Lower lobe of right lung (tissue), 2 donors: ENCODE measurements at places on chromosomes 16 and 17.
A peak's percentile ranks its signal among the peaks of the same experiment; 100 is the strongest.

GRCh38 chr16:72604375-72604774 is 432.4 kb upstream of the PMFBP1 start:
- DNase-seq = no peak

DNA sequence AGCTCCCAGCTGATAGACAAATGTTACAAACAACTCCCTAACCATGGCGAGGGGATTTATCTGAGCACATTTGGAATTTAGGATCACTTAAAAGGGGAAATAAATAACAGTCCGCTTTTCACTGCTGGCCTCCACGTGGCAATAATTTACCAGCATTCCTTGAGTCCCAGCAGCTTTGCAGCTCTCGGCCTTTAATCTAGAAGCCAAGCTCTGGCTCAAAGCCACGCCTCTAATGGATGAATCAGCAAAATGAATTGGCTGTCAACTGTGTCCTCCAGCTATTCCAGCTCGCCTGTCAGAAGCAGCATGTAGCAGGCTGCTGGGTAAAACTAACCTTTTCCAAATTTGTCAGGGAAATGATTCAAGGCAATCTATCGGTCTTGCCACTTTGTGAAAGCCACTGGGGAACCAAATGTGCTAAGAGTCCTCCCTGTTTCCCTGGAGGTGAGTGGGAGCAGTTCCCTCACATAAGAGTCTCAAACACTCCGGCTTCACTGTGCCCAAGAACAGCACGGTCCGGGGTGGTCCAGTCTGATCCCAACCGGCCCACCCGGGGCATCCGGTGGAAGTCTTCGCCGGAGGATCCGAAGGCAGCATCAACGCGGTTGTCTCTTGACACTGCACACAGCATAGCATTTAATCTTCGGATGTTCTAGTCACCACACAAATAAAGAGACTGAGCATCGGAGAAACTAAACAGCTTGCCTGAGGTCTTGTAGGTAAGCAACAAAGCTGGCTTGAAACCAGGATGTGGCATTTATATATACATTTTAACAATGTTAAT is 143.3 kb downstream of the PARN start:
- DNase-seq = peak; percentile 52

- DNase-seq = no peak
Measured at GRCh38 chr17:33459078-33459940, 166.2 kb upstream of the ASIC2 start.

- DNase-seq = peak; percentile 61
Measured at GRCh38 chr17:73430848-73431247, 119.0 kb upstream of the CDC42EP4 start.

DNA sequence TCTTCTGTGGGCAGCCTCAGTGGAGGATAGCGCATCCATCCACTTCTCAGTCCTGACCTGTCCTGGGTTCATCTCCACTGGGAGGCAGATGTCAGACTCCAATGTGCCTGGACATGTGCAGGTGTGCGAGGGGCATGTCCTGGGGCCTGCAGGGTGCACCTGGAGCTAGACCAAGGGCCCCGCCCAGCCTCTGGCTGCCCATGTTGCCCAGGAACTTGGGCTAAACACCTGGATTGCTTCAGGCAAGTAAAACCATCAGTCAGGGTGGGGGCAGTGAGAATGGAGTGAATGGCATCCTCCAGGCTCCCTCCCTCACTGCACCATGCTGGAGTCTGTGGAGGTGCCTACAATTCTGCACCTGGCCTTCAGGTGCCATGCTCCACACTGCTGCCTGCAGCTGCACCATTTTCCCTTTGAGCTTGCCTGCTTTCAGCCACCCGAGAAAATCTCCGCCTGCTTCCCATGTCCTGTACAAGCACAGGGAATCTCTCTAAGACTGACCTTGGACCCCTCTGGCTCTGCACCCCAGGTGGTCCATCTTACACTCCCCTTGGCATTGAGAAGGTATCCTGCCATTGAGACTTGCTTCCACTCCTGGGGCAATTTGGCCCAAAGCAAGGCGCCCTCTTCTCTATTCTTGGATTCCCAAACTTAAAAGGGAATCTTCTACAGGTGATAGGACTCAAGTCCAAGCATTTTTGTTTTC is 2.1 kb upstream of the MFSD6L start:
- no peak for DNase-seq

DNA sequence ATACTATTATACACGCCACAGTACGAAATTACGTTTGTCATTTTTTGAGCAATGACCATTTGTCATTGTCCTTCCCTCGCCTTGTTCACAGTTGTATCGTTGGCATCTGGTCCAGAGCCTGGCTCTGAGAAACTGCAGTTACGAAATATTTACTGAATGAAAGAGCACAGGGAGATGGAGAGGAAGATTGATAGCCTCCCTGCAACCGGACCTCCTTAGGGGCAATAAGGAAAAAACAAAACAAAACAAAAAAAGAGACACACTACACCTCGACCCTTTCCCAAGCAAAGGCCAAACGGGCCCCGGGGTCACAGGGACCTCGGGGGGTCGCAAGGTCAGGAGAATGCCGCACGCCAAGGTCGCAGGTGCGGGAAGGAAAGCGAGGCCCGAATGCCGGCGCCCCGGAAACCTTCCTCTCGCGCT is 857 bp downstream of the GOT2 start:
- DNase-seq = no peak

- peak; percentile 47 for DNase-seq
Measured at GRCh38 chr16:27748868-27749546, 199.1 kb downstream of the KATNIP start.

- peak; percentile 32 for DNase-seq
Measured at GRCh38 chr16:85401917-85402766, 211.0 kb upstream of the GSE1 start.

DNA sequence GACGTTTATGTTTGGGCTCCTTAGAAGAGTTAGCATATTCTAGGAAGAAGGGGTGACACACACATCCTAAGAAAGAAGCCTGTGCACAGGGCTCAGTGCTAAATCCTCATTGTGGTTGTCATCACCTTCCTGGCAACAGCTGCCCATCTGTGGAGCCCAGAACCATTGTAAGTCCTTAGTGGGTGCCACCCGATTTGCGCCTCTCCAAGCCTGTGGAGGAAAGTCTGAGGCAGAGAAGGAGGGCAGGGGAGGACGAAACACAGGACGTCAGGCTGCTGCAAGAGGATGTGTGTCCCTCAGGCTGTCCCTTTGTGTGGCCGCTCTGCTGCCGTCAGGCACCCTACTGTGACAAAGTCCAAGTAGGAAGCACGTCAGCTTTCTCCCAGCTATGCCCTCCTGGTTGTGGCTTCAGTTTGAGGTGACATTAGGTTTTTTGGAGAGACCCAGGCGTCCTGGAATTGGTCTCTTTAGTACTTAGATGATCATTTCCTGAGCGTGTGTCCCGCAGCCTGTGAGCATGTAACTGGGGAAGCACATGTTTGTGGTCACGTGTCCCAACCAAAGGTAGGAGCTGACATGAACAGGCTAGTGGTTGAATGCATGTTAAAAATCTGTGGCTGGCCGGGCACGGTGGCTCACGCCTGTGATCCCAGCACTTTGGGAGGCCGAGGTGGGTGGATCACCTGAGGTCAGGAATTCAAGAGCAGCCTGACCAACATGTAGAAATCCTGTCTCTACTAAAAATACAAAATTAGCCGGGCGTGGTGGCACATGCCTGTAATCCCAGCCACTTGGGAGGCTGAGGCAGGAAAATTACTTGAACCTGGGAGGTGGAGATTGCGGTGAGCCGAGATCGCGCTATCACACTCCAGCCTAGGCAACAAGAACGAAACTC is 10.7 kb downstream of the CLUAP1 start:
- DNase-seq = no peak

DNA sequence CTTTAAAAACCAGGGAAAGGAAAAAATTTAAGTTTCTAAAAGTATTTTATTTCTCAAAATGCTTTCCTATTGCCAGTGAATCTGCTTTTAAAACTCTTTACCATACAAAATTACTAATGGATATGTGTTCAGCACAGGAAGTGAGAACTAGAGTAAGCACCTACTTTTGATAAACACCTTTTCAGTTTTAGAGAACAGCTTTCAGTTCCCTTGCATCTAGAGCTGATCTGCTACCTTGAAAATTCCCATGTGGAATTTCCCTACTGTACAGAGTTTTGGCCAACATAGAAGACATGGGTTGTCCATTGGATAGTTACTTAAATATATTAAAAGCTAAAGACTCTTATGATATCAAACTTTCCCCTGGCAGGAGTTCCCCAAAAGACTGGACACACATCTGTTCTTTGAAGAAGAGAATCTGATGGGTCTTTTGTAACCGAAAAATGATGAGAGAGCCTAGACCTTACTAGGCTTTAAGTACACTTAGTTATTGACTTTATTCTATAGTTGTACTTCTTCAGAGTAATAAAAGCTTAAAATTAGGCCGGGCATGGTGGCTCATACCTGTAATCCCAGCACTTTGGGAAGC is 112.1 kb upstream of the CNTNAP4 start:
- no peak for DNase-seq

- DNase-seq = no peak
Measured at GRCh38 chr17:57565176-57565575, 179.9 kb downstream of the CCDC182 start.

GRCh38 chr16:5336941-5337340 is 239.3 kb upstream of the EEF2KMT start:
- no peak for DNase-seq

DNA sequence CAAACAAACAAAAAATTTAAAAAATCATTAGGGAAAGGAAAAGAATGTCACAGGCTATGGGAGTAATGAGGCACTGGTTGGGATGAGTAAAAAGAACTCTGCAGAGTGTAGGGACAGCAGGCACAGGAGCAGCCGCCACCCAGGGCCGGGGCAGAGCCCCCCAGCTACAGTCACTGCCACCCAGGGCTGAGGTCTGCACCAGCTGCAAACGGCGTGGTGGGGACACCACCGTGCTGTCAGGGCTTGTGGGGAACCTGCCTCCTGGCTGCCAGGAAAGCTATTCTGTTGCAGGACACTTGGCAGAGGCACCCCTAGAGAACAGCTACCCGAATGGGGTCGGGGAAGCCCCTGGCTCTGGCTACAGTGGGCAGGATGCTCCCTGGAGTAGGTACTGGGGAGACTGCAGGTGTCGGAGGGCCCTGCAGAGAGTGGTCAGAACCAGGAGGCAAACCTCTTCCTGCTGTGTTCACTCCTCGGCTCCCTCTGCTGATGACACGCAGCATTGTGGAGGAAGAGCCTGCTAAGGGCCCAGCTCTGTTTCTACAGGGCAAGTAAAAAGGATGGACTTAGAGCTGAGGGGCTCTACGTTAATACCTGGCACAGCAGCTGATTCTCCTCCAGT is 32.3 kb upstream of the CAPN15 start:
- no peak for DNase-seq

- peak; percentile 73 for DNase-seq
Measured at GRCh38 chr17:46002311-46002972, 3.4 kb downstream of the STH start.

DNA sequence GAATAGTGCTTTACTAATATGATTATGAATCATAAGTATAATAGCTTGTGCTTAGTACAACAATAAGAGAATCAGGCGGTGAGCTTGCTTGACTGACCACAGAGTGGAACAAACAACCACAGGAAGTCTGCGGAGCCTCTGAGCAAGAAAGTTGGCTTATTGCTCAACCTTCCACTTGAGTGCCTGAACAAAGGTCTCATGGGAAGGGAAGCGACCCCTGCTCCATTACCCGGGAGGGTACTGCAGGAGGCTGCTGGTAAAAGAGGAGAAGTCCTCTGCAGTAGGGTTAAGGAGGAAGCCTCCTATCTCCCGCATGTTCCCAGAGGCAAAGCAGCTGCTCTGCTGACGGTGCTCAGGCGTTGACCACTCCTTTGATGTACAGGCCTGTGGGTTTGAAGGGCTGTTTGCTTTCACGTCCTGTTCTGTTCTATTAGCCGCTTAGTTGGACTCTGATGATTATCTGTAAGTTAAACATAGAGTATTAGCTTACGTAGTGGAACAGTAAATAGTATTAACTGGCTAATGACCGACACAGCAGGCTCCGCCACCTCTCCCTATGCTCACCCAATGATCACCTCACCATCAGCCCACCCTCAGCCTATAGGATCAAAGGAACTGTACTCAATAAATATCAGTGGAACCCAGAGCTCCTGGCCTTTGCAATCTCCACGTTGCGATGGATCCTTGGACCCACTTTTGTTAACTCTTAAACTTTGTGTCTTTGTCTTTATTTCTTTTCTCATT is 17.5 kb downstream of the ALOX15B start:
- peak; percentile 81 for DNase-seq

DNA sequence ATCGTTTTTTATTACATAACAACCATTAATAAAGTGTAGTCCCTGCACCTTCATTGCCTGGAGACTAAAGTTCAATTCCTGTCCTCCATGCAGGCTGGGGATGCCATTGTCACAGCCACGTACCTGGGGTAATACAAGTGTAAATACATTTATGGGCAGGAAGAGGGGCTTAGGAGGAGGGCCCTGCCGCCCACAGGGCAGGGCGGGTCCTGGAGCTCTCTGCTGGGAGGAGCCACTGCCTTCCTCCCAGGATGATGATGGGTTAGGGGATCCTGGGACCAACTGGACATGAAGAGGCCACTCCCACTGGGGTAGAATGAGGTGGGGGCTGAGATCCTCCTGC is 44.1 kb upstream of the SLC38A10 start:
- no peak for DNase-seq

- DNase-seq = no peak
Measured at GRCh38 chr17:13862346-13862745, 207.0 kb upstream of the COX10 start.

DNA sequence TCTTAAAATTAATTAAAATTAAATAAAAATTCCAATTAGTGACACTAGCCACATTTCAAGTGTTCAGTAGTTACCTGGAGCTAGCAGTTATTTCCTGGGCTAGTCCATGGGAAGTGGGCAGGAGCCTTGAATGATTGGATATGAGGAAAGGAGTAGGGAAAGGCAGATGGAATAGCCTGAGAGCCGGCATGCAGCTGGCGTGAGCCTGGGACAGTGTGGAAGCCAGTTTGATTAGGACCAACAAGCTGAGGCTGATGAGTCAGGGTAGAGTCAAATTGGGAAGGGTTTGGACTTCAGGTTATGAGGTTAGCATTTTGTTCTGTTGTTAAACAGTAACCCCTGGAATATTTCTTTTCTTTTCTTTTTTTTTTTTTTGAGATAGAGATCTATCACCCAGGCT is 15.3 kb upstream of the GNA13 start:
- no peak for DNase-seq

- DNase-seq = no peak
Measured at GRCh38 chr17:49358641-49359247, 3.3 kb downstream of the ZNF652 start.

GRCh38 chr16:9481747-9482730 is 390.6 kb downstream of the HAPSTR1 start:
- DNase-seq = no peak

DNA sequence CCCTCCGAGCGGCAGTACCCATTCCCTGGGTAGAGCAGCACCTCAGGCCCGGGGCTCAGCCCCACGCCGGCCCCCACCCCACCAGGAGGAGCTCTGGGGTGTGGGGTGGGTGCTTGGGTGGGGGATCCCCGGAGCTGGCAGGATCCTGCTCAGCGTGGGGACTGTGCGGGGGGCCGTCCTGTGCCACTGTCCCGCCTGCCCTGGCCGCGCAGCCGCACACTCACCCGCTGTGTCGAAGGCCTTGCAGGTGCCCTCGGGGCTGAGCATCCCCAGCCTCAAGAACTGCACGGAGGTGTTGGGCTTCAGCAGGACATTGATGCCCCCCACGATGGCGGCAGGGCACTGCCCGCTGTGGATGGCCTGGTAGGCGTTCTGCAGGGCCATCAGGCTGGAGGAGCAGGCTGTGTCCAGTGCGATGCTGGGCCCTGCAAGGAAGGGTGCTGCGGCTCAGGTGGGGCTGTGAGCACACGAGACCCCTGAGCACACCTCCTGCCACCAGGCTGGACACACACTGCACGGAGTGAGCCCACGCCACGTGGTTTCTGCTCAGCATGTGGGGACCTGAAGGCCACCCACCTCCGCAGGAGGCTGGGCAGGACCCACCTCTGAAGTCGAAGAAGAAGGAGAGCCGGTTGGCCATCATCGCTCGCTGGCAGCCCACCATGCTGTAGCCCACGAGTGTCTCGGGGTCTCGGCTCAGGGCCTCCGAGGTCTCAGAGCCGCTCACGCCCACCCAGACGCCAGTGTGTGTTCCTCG is 4.9 kb downstream of the FASN start:
- no peak for DNase-seq
